CD8-positive, alpha-beta memory T cell (primary cell): ENCODE measurements at places on chromosomes 3 and 15. TPM values are rescaled to one million over a fixed set of nuclear protein-coding genes. Genes with fewer than 3 reads are reported as not detected.

GRCh38 chr3:23489300-23490158 is 286.4 kb downstream of the UBE2E2 start:
- no peak for DNase-seq

ASB14 gene
- total RNA-seq, result not detected

CCDC13 gene
- total RNA-seq, result 0.42 TPM

- no peak for DNase-seq
Observed at GRCh38 chr3:65484964-65485363, 553.8 kb downstream of the MAGI1 start.

DNA sequence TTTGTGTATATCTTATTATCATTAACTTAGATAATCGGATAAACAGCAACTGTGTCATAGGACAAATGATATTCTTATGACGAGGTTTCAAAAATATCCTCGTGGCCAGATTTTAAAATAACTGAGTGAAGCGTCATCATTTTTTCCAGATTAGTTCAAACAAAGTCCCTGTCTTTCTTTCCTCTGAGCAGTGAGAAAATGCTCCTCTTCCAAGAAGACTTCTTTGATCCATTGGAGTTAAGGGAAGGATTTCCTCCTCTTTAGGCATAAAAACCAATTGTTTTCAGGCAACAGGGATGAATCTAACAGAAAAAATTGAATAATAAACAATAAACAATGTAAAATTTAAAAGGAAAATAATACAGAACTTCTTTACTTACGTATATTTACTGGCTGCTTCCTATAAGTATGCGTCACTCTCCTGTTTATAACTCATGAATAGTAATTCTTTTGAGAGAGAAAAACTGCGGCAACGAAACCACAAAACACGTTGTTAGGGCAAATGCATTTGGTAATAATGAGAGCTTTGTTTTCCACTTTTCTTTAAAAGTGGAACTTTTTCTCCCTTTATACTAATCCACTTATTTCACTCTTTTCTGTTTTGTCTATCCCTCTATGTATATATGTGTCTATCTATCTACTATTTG is 419.4 kb upstream of the ONECUT1 start:
- no peak for DNase-seq

IL17RE gene
- 0.47 TPM for total RNA-seq

DNA sequence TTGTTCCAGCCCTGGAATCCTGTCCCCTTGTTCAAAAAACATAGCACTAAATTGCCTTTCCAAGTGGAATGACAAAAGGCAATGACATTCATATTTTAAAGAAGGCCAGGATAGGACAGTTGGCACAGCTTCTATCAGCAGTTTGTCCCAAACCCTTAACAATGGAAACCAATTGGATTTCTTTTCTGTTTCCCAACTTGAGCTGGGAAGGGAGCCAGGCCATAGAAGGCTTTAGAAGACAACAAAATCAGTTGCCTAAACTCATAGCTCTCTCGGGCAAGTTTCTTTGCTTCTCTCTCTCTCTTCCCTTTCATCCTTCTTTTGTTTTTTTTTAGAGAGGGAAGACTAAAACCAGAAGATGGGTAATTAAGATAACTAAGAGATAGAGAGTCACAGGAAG is 227.7 kb upstream of the TPRG1 start:
- DNase-seq, result no peak

EPHA3 gene
- total RNA-seq, result not detected

- no peak for DNase-seq
Observed at GRCh38 chr15:68552344-68552743, 26.4 kb upstream of the CORO2B start.

GALNT15 gene
- not detected for total RNA-seq

- DNase-seq, result no peak
Observed at GRCh38 chr3:150828261-150828660, 65.3 kb upstream of the SIAH2 start.

SNAPC5 gene
- total RNA-seq, result 55.5 TPM

GRCh38 chr3:123084738-123085237 is 18.0 kb downstream of the PDIA5 start:
- DNase-seq, result no peak

DNA sequence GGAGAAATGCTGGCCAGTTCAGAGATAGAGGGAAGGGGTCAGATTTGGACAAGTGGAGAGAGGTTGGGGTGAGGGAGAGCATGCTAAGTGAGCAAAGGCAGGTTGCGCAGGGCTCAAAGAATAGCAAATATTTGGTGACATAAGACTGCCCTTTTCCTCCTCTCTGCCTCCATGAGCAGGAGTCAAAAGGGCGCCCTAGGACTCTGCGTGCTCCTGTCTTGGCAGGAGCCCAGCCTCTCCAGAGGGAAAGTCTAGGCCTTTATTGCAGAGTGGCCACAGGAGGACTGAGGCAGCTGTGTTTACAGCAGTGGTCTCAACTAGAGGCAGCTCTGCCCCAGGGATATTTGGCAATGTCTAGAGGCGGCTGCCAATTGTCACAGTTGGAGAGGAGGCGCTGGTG is 165.6 kb downstream of the FAM43A start:
- no peak for DNase-seq

DNA sequence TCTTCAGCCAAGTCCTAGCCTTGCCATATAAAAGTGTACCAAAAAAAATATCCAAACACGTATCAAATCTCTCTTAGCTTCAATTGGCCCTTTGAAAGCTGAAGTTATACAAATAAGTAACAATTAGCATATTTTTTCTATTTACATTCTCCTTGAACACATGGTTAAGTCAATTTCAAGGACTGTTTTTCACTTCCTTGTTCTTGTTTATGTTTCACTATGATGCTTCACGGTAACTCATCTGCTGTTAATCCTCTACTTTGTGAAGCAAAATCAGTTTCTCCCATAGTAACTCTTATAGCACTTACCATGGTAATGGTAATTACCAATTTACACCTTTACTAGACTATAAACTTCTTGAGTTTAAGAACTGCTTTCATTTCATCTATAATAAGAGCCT is 10.6 kb upstream of the SPRED1 start:
- DNase-seq, result no peak

GPR87 gene
- total RNA-seq, result 0.61 TPM

USP50 gene
- total RNA-seq, result 0.40 TPM

TMCO5A gene
- not detected for total RNA-seq

DNA sequence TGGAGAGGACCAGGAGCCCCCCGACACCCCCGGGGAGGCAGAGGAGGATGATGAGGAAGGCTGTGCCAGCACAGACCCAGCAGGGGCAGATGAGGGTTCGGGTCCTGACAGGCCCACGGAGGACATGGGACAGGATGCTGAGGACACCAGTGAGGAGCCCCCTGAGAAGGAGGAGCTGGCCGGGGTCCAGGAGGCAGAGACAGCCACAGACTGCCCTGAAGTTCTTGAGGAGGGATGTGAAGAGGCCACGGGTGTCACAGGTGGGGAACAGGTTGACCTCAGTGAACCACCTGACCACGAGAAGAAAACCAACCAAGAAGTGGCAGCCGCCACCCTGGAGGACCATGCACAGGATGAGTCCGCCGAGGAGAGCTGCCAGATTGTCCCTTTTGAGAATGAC is 909 bp downstream of the FGD5 start:
- no peak for DNase-seq

GRCh38 chr3:131349946-131350347 is 31.6 kb upstream of the NUDT16 start:
- DNase-seq, result no peak

DNA sequence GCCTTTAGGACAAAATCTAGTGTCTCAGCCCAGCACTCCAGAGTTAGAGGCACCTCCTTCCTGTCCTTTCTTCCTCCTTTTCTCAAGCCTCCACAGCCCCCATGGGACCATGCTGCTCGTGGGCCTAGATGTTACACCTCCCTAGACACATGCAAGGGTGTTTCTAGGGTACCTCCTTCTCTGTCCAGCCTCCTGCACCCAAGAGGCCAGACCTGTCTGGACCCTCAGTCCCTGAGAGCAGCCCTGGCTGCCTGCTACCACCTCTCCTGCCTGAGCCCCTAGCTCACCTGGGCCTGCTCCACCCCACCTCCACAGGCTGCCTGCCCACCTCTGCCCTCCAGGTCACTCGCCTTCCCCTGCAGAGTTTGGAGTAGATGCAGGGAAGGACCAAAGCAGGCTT is 5.2 kb downstream of the LOXL1 start:
- DNase-seq, result no peak

- DNase-seq, result no peak
Observed at GRCh38 chr15:44286814-44287452, 1.6 kb upstream of the GOLM2 start.

GOLGA8G gene
- total RNA-seq, result not detected

FGF7 gene
- not detected for total RNA-seq

SCAMP2 gene
- 82.8 TPM for total RNA-seq
